ENCODE measurements at places on chromosomes 6 and 20.
A peak's percentile ranks its signal among the peaks of the same experiment; 100 is the strongest.

DNA sequence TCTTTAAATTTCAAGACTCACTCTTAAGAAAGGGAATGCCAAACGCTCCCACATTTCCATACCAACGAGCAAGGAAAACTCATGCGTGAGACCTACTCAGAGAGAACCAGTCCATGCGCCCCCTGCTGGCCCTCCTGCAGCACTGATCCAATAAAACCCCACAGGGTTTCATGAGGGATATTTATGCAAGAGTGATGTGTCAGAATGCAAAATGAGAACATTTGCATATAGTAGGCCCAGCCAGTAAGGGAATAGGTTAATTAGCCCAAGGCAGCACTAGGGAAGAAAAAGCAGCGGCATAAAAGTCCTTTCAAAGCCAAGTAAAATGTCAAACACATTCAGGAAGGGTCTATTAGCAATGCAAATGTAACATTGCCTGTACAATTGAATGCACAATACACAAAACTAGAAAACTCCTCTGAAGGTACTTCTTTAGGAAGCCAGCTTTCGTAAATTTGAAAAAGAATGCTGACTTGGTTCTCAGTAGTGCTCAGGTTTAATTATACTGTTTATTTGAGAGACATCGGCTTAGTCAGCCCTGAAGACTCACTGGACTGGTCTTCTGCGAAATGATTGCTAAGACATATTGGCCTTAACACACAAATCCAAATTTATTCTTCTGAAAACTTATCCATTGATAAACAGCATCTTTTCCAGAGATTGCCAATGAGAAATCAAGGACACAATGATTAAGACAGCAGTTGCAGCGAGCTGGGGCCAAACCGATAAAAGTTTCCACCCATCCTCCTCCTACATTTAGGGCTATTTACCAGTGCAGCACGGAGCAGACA, 93.2 kb downstream of the GMPR start:
- peak; percentile 64 for DNase-seq

DNA sequence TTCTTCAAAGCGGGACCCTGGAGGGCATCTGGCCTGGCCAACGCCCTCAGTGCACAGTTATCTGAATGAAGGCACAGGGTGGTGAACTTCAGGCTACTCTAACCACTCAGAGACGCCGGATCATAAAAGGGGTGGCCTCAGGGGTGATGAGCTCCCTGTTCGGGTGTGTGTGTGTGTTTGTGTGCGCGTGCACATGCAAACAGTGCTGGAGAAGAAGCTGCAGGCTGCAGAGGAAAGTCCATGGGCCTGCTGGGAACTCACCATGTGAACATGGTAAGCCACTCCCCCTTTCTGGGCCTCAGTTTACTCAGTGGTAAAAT, 42.0 kb downstream of the KIAA1755 start:
- no peak for DNase-seq

GRCh38 chr6:129590408-129591022, 119.5 kb downstream of the ARHGAP18 start:
- DNase-seq = no peak

GRCh38 chr20:23513164-23513563, 22.2 kb downstream of the CST8 start:
- no peak for DNase-seq

DNA sequence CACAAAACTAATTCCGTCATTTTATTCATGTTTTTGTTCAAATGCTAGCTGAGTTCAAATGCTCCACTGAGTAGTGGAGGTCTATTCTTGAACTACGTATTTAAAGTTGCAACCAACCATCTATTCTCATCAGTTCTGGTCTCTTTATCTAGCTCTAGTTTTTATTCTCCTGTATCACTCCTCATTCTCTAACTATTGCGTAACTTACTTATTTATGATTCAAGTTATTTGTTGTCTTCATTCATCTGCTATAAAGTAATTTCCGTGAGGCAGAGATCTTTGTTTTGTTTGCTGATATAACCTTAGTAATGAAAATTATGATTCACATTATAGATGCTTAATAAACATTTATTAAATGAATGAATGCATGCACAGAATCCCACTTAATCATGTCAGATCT, 221.6 kb upstream of the ASCC3 start:
- no peak for DNase-seq

- no peak for DNase-seq
Observed at GRCh38 chr6:53284901-53285300, 63.8 kb downstream of the ELOVL5 start.

- no peak for DNase-seq
Observed at GRCh38 chr20:1450926-1451491, 15.6 kb downstream of the NSFL1C start.

DNA sequence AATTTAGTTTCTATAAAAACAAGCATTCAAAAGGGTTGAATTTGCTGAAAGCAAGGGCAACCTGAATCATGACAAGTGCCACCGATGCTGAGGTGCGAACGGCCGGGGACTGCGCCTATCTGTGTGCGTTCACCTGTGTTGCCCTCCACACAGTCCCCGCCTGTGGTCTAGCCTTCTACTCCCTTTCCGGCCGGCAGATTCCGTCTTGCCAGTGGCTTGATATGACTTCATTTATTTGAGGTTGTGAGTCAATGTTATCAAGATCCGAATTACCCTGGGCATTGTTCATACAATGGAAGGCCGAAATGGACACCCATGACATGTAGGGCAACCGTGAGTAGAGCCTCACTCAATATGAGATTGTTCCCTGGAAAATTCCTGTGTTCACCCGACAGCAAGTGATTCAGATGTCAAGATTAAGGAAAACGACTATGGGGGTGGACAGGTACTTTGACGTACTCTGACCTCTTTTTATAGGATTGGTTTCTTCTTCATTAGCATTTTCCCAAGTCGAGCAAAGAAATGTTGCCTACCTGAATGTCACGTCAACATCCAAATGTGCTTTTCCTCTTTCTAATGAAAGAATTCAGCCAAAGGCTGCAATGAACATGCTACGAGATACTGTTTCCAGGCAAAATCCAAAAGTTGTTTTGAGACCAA, 41.1 kb upstream of the NEDD9 start:
- no peak for DNase-seq

GRCh38 chr20:46230801-46231282, 77.5 kb downstream of the CDH22 start:
- peak; percentile 73 for DNase-seq

GRCh38 chr6:137781639-137782038, 85.4 kb upstream of the TNFAIP3 start:
- no peak for DNase-seq

DNA sequence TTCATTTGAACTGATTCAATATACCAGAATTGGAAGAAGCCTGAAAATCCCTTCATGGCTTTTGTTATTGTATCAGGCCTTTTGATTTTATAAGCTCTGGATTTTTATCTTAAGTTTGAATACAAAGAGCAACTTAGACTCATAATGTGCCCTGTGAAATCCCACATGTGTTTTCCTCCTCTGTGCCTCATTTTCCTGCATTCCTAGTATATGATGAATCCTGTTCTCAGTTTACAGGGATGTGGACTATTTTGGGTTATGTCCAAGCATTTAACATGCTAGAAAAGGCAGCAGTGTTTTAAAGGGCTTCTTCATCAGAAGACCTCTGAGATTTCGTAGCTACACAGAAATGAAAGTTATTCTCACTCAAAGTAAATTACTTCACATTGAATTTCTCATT, 455.0 kb downstream of the RFPL4B start:
- DNase-seq = no peak

DNA sequence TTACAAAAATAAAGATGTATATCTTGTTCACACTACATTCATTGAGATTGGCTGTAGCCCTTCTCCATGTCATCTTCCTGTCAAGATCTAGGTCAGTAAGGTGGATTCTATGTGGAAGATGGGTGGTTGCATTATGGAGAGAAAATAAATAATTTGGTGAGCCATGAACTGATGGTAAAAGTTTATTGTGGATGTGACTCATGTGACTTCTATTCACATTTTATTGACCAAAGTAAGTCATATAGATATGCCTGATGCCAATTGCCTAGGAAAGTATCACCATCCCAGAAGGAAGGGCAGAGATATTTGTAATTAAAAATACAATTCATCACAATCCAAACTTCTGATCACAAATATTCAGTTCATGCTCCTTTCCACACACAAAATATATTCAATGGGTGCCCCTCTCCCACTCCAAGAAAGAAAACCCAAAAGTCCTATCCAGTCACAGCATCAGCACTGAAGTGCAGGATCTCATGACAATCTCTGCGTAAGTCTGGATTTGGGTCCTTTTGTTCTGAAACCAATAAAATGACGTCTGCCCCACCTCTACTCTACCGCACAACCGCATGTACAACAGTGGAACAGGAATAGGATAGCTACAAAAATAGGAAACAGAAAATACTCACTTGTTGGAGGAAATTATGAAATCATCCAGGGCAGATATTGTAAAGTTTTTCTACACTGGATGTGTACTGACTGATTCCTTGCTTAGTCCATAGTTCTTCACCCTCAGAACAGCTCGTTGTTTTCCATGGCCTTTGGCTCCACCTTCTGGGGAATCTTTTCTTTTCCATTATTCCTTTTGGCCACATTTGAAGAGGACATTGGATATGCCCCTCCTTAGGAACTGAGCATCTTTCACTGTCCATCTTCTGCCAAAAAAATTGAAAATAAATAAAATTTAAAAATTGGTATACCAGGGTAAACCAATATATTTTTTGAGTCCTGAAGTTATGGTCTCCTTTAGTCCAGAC, 16.1 kb upstream of the SLC17A3 start:
- DNase-seq = peak; percentile 58

GRCh38 chr6:28368522-28368921, 18.8 kb downstream of the ZKSCAN3 start:
- DNase-seq = no peak

DNA sequence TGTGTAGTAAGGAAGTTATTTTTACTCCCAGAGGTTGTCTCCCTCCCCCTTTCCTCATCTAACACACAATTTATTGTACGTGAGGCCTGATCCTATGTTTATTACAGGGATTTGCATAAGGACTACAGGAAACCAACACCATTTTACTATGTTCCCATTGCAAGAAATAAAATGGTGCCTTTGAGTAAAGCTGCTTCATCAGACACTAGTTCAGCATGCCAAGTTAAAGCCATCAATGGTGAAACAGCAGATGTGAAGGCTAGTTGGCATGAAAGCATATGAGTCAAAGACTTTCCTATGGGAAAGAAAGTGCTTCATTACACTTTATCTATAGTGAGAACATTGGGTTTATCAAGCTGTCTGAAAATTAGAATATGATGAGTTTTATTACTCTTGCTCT, 543.0 kb downstream of the GRIK2 start:
- no peak for DNase-seq

GRCh38 chr6:72835749-72836148, 213.9 kb downstream of the KCNQ5 start:
- DNase-seq = no peak

DNA sequence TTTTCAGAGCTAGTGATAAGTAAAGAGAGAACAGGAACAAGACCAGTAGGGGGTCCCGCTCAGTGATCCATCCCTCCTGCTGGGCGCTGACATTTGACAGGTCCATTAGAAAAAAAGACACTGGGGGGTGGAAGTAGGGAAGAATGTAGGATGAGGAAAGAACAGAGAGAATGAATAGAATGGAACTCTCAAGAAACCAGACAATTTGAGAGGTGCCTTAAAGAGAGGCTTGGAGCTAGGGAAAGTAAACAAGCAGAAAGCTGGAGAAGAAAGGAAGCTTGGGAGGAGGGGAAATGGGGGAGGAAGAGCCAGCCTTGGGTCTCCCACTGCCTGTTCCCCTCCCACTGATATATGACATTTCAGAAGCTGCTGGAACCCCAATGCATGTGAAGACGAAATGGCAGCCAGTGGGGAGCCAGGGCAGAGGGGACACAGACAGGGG, 8.4 kb downstream of the GABBR1 start:
- no peak for DNase-seq

DNA sequence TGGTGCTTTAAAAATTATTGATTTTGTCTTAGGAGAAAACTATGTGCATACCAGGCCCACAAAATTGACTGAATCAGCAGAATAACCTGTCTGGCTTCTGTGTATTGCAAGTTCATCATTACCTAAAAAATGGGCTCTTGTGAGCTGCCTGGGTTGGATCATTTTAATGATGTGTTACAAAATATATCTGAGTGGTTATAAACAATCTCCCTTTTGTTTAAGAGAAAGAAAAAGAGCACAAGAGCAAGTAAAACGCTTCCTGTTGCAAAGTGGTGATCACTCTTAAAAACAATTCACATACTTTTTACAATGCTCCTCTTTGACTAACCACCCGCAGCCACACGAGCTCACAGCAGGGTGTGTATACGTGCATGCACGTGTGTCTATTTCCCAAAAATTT, 335.1 kb downstream of the HDGFL1 start:
- DNase-seq = no peak

- no peak for DNase-seq
Observed at GRCh38 chr6:47180633-47181032, 129.1 kb downstream of the TNFRSF21 start.

- DNase-seq = no peak
Observed at GRCh38 chr6:90497411-90497810, 89.5 kb downstream of the MAP3K7 start.

DNA sequence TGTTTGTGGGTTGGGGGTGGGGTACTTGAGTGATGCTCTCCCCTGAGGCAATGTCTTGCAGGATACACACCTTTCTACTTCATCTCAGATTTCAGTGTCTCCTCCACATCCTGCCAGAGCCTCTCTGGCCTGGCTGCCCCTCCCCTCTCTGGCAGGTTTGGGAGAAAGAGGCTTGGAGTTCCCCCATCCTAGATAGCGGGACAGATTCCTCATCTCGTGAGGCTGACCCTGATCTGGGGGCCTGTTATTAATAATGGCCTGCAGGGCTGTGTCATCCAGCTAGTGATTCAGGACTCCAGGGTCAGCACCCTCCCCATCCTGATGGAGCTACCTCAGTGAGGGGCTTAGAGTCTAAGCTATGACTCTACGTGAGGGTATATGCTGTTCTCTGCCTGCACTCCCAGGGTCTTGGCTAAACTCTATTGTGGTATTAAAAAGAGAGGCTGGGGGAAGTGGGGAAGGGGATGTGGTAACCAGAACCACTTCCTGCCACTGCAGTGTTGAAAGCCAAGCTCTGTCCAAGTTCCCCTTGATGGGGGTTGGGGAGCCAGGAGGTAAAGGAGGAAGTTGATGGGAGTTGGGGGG, 3.7 kb upstream of the MMP9 start:
- DNase-seq = no peak

DNA sequence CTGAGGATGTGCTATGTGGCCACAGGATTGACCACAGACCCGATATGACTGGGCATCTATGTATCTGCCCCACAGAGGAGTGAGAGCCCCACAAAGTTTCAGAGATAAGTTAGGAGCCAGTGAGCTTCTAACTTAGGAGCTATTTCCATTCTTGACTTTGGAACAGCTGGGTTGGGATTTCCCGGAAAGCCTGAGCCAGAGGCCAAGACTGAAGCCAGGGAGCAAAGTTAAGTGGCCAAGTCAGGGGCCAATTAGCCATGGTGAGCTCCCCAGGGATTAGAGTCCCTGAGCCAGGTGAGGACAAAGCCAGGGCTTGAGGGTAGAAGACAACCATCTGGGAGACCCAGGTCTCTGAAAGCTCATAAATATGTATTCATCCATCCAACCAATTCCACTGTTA, 143.6 kb downstream of the MAFB start:
- no peak for DNase-seq

DNA sequence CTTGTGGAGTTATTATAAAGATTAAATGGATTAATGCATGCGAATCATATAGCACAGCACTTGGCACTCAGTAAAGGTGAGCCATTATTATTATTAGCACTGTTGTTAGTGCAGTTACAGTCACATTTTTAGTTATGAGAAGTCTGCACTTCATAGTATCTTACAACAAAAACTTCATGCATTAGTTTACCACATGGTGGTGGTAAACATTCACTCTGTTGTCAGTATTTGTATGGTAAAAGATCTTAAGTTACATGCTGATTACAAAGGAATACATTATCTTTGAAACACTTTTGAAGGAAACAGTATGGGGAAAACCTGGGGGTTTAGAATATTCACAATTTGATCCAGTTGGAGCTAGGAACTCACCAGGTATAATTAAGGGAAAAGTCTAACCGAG, 20.8 kb downstream of the TMEM14A start:
- no peak for DNase-seq

Measured in endothelial cell (in vitro differentiated cells).